ENCODE measurements at places on chromosomes 2 and 18.

DNA sequence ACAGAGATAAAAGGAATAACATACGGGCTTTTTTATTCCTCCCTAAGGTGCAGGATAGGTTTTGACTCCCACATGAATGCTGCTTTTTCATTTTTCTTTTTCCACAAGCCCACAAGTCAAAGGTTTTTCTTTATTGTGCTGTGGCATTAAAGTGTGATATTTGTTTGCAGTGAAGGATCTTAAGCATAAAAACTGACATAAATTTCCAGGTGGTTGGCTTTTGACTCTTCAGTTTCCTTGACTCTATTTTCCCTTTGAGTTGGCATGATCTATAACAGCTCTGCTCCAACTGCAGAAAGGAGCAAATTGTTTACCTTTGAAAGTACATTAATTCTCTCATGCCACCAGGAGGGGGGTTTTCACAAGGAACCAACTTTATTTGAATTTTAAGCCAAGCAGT lies 326.2 kb upstream of the FAM98A start:
- no peaks in the 10 kb centered on the region for H3K36me3 ChIP-seq
- no peaks in the 10 kb centered on the region for H3K27me3 ChIP-seq
- DNase-seq, result no peak
- H3K4me3 ChIP-seq, result no peak overlapping the region
- no peak overlapping the region for H3K27ac ChIP-seq

- H3K4me1 ChIP-seq, result no peaks in the 10 kb centered on the region
- no peak overlapping the region for H3K27ac ChIP-seq
- no peaks in the 10 kb centered on the region for H3K27me3 ChIP-seq
- no peaks in the 10 kb centered on the region for H3K36me3 ChIP-seq
- H3K4me3 ChIP-seq, result no peak overlapping the region
Measured at GRCh38 chr2:48829036-48829435, 73.5 kb upstream of the LHCGR start.

GRCh38 chr2:18719978-18720775 lies 130.8 kb upstream of the NT5C1B start:
- no peak overlapping the region for H3K4me3 ChIP-seq
- DNase-seq, result no peak
- no peaks in the 10 kb centered on the region for H3K27me3 ChIP-seq
- H3K4me1 ChIP-seq, result no peaks in the 10 kb centered on the region

DNA sequence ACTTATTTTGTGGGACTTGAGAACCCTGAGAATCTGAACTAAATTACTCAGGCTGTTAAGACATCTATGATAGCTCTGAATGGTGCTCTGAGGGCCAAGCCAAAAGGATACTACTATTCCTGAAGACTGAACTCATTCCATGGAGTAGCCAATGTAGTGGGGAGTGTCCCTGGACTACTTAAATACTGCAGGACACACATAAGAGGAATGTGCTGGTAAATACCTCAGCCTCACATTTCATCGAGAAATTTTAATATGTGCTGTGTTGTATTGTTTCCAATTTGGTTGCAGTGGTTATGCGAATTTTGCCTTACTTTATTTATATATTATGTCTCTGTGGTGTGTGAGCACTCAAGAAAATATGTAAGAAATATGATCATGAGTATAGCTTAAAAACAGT lies 264.4 kb upstream of the FIGN start:
- no peak for DNase-seq
- H3K27ac ChIP-seq, result no peak overlapping the region
- no peak overlapping the region for H3K4me3 ChIP-seq
- no peaks in the 10 kb centered on the region for H3K4me1 ChIP-seq
